Naive thymus-derived CD8-positive, alpha-beta T cell (primary cell): ENCODE measurements at places on chromosomes 6 and 20. TPM values are rescaled to one million over a fixed set of nuclear protein-coding genes. Genes with fewer than 3 reads are reported as not detected.

The CSNK2A1 gene
- total RNA-seq: 91.8 TPM

- H3K4me3 ChIP-seq: no peak overlapping the region
- no peak overlapping the region for H3K27ac ChIP-seq
- no peak for DNase-seq
- peaks cover 5% of the 10 kb centered on the region for H3K36me3 ChIP-seq
Observed at GRCh38 chr20:5173751-5174150, 46.9 kb downstream of the CDS2 start.

GRCh38 chr20:12597551-12597950 is 411.2 kb upstream of the SPTLC3 start:
- no peaks in the 10 kb centered on the region for H3K36me3 ChIP-seq
- no peaks in the 10 kb centered on the region for H3K27me3 ChIP-seq
- no peak for DNase-seq

GRCh38 chr6:68059261-68059660 is 575.8 kb upstream of the ADGRB3 start:
- H3K4me3 ChIP-seq: no peak overlapping the region
- no peaks in the 10 kb centered on the region for H3K4me1 ChIP-seq
- H3K27ac ChIP-seq: no peak overlapping the region
- no peaks in the 10 kb centered on the region for H3K36me3 ChIP-seq

- no peak for DNase-seq
- no peaks in the 10 kb centered on the region for H3K36me3 ChIP-seq
- no peak overlapping the region for H3K4me3 ChIP-seq
- no peak overlapping the region for H3K27ac ChIP-seq
- H3K27me3 ChIP-seq: peaks cover 2% of the 10 kb centered on the region
Observed at GRCh38 chr6:132142308-132142707, 191.1 kb upstream of the CCN2 start.
